Dorsolateral prefrontal cortex (tissue), 122 donors: ENCODE measurements at places on chromosomes 7 and 10. TPM values are rescaled to one million over a fixed set of nuclear protein-coding genes. Genes with fewer than 3 reads are reported as not detected.

DNA sequence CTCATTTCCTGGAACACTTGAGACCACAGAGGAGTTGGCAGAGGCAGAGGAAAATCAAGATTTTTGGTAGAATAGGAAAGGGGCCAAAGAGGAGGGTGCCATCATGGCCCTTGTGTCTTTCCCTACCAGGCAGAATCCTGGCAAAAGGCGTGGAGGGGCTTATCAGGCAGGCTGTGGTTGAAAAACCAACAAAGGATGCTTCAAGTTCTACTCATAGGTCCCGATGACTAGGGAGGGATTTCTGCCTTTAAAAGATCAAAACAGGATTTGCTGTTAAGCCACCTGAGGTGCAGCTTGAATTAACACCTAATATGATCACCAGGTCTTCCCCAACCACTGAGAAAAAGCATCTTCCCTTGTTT is 45.7 kb downstream of the BPGM start:
- no peak for DNase-seq

GRCh38 chr10:21317902-21318301 is 207.6 kb downstream of the SKIDA1 start:
- DNase-seq: no peak

DNA sequence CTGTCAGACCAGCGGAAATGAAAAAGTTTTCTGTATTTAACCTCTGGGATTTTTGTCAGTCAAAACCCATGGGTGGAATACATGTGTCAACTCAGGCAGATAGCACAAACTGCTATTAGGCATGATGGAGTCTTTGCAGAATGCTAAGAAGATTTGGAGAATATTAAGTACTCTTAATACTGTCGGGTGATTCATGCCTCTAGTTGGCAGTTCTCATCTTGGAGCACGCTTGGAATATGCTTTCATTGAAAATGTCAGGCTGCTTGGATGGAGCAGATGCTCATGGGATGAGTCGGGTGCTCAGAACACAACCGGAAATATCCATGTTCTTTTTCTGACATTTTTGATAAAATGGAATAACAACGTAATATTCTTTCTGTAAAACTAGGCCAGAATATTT is 27.6 kb upstream of the PRKG1 start:
- DNase-seq: no peak

- no peak for DNase-seq
These were observed 135.7 kb downstream of the MAGI2 start for GRCh38 chr7:79317728-79318127.

DNA sequence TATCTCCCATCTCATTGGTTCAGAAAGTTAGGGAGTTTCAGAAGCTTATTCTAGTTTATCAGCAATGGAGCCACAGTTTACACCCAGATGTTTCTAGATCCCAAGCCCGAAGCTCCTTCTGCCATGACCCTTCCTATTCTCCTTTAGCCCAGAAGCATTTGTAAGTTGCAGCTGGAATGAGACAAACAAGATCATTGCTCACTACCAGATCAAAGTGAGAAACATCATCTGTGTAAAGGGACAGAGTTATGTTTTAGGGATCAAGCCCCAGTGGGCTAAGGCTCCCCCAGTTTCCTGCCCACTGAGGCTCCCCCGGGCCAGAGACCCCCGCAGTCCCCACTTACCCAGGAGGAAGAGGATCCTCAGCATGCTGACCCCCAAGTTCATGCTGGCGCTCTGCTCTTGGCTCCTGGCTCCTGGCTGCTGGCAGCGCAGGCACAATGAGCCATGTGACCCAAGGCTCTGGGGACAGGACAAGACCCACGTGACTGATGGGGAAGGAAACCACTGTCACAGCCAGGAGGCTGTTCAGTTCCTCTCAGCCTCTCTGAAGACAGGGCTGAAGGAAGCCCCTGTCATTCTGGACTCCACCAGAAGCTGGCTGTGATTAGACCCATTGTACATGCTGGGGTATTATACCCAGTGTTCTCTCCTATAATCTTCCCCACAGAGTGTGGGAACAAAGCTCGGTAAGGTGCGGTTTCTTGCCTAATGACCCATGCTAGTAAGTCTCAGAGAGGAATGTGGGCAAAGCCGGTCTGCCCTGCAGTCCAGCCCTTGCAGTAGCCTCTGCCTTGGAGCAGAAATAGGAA is at the start of gene TMEM273:
TSS of gene TMEM273 (minus strand) at position 442 of the 812 bp plus-strand sequence. CDS start at position 387, 55 bp downstream.
- peak; percentile 77 for DNase-seq

DNA sequence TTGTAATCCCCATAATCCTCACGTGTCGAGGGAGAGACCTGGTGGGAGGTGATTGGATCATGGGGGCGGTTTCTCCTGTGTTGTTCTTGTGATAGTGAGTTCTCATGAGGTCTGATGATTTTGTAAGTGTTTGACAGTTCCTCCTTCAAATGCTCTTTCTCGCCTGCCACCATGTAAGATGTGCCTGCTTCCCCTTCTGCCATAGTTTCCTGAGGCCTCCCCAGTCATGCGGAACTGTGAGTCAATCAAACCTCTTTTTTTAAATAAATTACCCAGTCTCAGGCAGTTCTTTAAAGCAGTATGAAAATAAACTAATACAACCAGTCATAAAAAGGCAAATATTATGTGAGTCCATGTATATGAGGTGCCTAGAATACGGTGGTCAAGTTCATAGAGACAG is 87.5 kb downstream of the FRMD4A start:
- no peak for DNase-seq

- no peak for DNase-seq
These were observed 108.1 kb downstream of the ITGB8 start for GRCh38 chr7:20438694-20439376.

- peak; percentile 79 for DNase-seq
These were observed 31.7 kb upstream of the OPALIN start for GRCh38 chr10:96390460-96390864.

DNA sequence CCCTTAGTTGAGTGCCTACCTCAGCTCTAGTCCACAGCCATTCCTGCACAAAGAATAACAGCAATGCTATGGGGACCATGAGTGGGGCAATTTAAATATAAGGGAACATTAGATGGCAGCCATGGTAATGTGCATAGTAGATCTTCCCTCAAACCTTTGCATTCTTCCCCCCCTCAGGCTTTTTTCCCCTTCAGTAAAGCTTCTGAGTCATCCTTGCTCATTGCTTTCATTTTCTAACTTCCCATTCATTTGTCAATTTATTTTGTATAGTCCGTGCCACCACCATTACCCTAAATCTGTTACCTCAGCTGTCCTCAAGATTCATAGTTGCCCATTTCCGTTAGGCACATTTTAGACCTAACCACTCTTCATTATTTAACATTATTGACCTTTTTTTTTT is 10.7 kb downstream of the HECTD2 start:
- no peak for DNase-seq

DNA sequence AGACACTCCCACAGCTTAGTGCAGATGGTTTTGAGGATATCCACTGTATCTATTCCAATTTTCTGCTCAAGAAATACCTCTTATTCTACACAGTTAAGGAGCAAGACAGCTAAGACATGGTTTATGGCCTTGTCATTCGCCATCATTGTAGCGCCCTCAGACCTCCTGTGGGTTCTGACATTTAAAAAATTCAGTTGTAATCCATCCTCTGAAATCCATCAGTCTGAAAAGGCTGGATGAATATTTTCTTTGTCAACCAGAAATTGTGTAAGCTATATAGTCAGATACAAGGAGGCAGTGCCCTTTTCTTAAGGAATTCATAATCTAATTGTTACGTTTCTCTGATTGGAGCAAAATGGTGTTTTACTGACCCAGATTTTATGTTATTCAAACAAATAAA is 353.6 kb downstream of the GALNT17 start:
- no peak for DNase-seq

- DNase-seq: no peak
These were observed 5.5 kb downstream of the NKX2-3 start for GRCh38 chr10:99537989-99538917.

DNA sequence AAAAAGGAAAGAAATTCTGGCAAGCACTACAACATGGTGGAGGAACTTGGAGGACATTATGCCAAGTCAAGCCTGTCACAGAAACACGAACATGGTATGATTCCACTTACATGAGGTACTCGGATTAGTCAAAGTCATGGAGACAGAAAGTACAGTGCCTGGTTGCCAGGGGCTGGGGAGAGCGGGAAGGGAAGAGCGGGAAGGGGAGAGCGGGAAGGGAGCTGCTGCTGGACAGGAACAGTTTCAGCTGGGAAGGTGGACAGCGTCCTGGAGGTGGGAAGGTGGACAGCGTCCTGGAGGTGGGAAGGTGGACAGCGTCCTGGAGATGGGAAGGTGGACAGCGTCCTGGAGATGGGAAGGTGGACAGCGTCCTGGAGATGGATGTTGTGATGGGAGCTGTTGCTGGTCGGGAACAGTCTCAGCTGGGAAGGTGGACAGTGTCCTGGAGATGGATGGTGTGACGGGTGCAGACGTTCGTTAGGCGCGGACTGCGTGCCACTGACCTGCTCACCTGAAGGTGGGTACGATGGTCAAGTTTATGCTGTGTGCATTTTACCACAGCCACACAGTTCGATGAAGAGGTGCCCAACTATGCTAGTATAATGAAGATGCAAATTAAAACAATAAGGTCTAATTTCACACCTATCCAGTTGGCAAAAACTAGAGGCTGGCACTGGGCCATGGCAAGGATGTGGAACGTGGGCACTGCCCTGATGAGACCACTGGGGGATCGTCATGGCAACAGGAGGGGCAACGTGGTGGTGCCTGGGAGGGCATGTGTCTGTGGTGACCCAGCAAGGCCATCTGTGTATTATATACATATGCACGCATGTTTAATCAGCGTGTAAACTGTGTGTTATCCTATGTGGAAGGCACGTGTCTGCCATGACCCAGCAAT is 103.8 kb downstream of the NKX6-2 start:
- DNase-seq: peak; percentile 2

- no peak for DNase-seq
These were observed 12.7 kb downstream of the TAS2R38 start for GRCh38 chr7:141960687-141961422.

GRCh38 chr10:124592101-124592500 is 130.5 kb downstream of the LHPP start:
- no peak for DNase-seq

DNA sequence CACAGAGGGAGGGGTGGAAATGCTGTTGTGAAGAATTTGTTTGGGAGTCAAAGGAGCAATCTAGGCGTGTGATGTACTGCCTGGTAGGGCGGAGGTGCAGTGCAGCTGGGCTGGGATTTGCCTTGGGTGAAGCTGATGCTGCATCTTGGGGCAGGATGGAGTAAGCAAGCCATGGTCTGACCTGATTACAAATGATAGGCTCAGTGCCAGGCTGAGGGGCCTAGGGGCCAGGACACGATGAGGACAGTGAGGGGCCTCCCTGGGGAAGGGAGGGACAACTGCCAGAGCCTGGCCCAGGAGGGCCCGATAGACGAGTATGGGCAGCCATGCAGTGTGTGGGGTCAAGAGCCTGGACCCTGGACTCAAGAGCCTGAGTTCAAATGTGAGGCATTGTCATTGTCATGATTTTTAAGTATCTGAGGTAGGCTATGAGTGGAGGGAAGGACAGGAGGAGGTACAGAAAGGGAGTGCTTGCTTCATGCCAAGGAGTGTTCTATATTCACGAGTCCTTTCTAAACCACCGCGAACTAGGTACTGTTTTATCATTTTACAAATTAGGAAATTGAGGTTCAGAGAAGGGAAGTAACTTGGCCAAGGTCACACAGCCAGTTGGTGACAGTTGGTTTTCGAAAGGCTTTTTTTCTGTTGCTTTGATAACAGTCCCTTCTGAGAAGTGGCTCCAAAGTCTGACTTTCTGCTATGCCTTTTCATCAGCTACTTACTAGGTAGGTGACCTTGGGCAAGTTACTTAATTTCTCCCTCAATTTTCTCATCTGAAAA is 29.7 kb downstream of the HIF1AN start:
- no peak for DNase-seq

- DNase-seq: no peak
These were observed 106.2 kb downstream of the DLG5 start for GRCh38 chr10:77820349-77820748.

GRCh38 chr7:154879629-154880028 is 123.3 kb downstream of the PAXIP1 start:
- DNase-seq: no peak

DNA sequence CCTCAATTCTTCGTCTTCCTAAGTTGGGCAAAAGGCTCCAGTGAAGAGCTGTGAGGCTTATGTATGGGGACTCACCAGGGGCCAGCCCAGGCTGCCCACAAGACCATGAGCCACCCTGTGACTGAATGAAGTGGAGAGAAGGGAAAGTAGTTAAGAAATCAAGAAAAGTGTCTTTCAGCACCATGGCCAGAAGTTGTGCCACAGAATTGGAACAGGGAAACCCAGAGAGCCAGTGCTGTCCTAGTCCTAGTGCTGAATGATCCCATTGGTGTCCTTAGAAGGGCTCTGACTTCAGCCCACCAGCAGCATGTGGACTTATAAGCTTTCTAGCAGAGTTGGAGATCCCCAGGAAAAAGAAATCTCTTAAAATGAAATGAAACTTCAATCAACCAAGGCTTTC is 37.0 kb upstream of the CCSER2 start:
- no peak for DNase-seq

DNA sequence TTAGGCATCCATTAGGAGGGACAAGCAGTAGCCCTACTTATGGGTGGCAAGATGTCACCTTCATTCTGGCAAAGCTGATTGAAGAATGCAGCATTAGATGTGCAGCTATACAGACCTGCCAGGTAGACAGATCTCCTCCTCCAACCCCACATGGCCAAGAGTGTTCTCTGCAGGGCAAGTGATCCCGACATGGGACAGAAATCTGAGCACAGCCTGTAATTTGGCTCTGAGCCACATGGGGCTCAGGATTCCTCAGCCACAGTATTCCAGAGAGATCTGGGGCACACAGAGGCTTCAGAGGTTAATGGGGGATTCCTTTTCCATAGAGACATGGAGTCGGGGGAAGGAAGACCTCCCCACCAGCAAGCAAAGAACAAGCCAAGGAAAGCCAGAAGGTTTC is 58.7 kb upstream of the GDF10 start:
- no peak for DNase-seq

KIF5B gene
- 120 TPM for total RNA-seq

OGDH gene
- 111 TPM for total RNA-seq

ZNF786 gene
- total RNA-seq: 14.7 TPM

ZNF365 gene
- total RNA-seq: 142 TPM

EPHB6 gene
- total RNA-seq: 287 TPM

DGKB gene
- 104 TPM for total RNA-seq

FAM237B gene
- not detected for total RNA-seq

ZNF117 gene
- 20.6 TPM for total RNA-seq

SERPINE1 gene
- total RNA-seq: 13.4 TPM

CPA1 gene
- not detected for total RNA-seq

FFAR4 gene
- total RNA-seq: 1.5 TPM
